ENCODE measurements at places on chromosomes 2 and 18.
A peak's percentile ranks its signal among the peaks of the same experiment; 100 is the strongest.

GRCh38 chr2:64625299-64626145 is 28.2 kb downstream of the SERTAD2 start:
- no peak for DNase-seq

DNA sequence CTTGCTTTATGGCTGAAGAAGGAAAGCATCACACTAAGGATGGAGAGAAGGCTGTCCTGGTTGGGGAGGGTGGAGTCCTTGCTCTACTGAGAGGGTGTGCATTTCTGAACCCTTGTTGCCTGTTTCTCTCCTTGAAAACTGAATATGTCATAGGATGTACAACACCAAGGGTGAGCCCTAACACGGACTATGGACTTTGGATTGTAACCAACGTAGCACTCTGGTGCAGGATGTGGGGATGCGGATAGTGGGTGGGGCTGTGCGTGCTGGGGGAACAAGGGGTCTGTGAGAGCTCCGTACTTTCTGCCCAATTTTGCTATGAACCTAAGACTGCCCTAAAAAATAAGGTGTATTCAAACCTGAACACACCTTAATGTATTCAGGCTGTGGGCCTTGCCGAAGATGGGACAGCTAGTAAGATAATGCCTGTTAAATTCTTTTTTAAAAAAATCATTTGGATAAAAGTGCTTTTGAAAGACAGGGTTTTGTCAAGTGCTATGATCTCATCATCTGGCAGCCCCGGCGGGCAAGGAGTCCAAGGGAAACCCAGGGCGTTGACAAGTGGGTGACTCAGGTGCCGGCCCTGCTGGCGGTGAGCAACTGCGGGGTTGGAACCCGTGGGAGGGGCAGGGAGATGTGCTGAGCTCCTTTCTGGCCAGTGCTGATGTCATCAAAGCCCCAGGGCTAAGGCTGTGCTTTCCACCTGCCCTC is 54.0 kb downstream of the GATA6 start:
- peak; percentile 2 for DNase-seq

DNA sequence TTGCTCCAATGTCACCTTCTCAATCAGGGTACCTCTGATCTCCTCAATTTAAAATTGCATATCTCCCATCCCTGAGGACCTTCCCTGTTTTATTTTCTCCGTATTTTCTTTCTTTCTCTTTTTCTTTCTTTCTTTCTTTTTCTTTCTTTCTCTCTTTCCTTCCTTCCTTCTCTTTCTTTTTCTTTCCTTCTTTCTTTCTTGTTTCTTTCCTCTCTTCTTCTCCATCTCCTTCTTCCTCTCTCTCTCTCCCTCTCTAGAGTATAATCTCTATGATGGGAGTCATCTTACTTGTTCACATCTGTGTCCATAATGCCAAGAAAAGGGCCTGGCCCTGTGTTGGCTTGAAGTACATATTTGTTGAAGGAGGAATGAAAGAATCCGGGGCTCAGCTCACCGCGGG is 21.3 kb upstream of the SIX2 start:
- DNase-seq: no peak

- no peak for DNase-seq
These were observed 2.9 kb upstream of the GTF3C3 start for GRCh38 chr2:196802401-196802800.

DNA sequence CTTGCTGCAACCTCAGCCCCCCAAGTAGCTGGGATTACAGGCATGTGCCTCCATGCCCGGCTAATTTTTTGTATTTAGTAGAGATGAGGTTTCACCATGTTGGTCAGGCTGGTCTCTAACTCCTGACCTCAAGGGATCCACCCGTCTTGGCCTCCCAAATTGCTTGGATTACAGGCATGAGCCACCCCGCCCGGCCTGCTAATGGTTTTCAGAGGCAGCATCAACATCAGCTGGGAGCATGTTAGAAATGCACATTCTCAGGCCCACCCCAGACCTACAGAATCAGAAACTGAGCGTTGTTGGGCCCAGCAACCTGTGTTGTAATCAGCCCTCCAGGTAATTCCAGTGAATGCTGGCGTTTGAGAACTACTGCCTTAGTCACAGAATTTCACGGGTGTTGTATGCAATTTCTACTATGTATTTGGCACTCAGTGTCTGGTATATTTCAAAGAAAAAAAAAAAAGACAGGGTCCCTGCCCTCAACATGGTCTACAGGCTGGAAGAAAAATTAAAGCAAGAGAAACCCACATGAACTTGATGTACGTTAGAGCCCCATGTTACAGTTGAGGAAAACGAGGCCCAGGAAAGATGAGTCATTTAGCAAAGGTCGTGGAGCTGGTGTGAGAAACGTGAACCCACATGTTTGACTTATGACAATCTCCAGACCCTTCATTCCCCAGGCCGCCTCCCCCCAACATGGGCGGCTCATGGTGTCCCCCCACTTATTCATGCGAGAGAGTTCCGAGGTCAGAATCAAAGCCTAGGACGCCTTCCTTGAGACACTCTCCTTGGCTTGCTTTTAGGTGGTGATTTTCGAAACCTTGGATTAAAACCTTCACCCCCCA is 35.3 kb downstream of the SH3BP4 start:
- DNase-seq: no peak

- no peak for DNase-seq
These were observed 47.1 kb downstream of the RPRD1A start for GRCh38 chr18:36020174-36020711.

- DNase-seq: peak; percentile 16
These were observed 50.1 kb downstream of the THUMPD2 start for GRCh38 chr2:39728941-39729351.

DNA sequence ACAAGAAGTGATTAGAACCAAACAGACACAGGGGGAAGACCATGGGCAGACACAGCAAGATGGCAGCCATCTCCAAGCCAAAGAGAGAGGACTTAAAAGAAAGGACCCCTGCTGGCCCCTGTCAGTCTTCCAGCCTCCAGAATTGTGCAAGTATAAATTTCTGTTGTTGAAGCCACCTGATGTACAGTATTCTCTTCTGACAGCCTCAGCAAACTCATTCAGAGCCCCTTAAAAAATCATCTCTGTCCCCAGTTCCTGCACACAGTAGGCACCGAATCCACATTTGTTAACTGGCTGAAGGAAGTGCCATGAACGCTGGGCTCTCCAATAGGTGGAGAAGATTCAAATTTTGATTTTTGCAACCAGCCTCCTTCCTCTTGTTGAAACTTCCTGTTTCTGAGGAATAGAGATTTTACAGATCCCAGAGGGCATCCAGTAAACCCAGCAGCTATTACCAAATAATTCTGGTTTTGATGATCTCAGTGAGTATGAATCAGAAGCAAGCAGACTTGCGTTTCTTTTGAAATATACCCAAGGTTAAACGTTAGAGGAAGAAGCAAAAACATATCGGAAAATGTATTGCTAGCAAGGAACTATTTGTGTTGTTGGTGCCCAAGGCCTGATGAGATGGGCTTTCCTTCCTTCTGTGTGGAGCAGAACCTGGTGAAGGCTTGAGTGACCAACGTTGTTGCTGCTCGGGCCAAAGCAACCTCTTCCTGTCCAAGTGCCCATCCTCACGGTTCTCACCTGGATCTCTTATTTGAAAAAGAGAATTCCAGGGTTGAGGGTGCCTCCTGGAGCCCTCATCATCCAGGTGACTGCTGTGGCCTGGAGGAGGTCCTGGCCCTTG is 47.7 kb upstream of the PLB1 start:
- no peak for DNase-seq

GRCh38 chr2:9519250-9519649 is 36.4 kb downstream of the ADAM17 start:
- DNase-seq: no peak

GRCh38 chr2:192286093-192286701 is 91.5 kb upstream of the TMEFF2 start:
- peak; percentile 35 for DNase-seq

GRCh38 chr2:53793261-53793660 is 6.4 kb downstream of the ERLEC1 start:
- no peak for DNase-seq

GRCh38 chr18:26422472-26423162 is 125.7 kb downstream of the KCTD1 start:
- DNase-seq: no peak

DNA sequence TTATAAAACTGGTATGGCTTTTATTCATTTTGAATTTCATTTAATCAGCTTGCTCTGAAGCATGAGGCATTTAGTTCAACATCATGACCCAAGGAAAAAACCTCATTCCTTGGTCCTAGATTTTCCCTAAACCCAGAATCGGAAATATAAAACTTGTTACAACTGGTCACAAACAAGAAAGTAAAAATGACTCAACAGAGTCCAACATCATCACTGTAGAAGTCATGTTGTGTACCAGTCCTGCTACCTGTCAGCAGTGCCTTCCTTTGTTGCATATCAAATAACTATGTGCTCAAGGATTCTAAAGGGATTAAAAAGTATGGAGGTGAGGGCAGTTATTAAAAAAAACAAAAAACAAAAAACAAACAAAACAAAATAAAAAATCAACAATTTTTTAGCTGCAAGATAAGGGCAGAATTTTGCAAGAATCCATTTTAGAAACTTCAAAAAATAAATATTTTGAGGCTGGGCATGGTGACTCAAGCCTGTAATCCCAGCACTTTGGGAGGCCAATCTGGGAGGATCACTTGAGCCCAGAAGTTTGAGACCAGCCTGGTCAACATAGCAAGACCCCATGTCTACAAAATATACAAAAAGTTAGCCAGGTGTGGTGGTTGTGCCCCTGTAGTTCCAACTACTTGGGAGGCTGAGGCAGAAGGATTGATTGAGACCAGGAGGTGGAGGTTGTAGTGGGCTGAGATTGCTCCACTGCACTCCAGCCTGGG is 18.4 kb downstream of the NCKAP1 start:
- no peak for DNase-seq

DNA sequence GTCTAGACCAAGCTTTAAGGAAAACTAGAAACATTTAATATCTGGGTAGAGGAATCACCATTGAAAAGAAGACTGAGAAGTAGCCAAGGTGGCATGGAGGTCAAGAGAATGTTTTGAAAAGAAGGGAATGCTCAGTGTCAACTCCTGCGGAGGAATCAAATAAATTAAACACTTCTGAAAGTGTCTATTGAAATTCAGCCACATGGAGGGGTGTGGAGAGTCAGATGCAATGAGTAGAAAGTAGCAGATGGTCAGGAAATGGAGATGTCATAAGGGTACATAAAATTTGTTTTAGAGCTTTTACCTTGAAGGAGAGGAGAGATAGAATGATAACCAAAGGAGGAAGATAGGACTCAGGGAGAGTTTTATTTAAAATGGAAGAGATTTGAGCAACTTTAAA is 35.1 kb downstream of the NLRC4 start:
- DNase-seq: no peak

DNA sequence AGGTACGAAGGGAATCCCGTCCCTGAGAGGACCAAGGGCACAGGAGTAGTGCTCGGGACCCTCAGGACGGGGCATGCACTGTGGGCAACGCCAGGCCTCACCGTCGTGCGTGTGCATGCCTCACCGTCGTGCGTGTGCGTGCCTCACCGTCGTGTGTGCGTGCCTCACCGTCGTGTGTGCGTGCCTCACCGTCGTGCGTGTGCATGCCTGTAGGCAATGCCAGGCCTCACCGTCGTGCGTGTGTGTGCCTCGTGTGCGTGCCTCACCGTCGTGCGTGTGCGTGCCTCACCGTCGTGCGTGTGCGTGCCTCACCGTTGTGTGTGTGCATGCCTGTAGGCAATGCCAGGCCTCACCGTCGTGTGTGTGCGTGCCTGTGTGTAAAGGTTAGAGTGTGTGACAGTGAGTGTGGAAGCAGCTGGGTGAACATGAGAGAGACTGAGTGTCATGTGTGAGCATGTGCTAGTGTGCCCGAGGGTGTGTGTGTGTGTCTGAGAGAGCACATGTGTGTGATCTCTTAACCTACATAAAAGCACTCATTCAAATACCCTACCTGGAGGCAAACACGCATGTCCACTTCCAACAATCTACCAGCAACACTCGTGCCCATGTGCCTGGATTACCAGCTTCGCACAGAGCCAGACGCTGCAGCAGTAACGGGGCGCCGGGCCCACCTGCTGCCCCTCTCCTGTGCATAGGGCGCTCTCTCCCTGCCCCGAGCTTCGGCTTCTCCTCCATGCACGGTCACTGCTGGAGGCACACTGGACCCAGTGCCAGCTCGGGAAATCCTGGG is 36.3 kb downstream of the ZNF516 start:
- DNase-seq: no peak

GRCh38 chr2:147331790-147332419 is 512.9 kb upstream of the ACVR2A start:
- DNase-seq: peak; percentile 36

DNA sequence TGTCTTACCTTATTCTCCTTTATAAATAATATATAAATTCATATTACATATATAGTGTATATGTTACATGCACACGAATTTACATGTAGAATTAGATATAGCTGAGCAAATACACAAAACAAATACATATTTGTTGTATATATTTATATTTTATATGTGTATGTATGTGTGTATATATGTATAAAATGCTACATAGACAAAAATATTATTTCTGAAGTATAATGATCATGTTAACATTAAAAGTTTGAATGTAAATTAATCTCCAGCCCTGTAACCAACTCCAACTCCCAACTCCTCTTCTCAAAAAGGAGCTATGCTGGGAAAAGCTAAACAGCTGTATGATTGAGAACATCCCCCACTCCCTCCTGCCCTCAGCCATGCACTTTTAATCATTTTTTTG is 42.7 kb upstream of the RND3 start:
- no peak for DNase-seq

- DNase-seq: no peak
These were observed 113.5 kb downstream of the RBMS1 start for GRCh38 chr2:160380000-160380570.

DNA sequence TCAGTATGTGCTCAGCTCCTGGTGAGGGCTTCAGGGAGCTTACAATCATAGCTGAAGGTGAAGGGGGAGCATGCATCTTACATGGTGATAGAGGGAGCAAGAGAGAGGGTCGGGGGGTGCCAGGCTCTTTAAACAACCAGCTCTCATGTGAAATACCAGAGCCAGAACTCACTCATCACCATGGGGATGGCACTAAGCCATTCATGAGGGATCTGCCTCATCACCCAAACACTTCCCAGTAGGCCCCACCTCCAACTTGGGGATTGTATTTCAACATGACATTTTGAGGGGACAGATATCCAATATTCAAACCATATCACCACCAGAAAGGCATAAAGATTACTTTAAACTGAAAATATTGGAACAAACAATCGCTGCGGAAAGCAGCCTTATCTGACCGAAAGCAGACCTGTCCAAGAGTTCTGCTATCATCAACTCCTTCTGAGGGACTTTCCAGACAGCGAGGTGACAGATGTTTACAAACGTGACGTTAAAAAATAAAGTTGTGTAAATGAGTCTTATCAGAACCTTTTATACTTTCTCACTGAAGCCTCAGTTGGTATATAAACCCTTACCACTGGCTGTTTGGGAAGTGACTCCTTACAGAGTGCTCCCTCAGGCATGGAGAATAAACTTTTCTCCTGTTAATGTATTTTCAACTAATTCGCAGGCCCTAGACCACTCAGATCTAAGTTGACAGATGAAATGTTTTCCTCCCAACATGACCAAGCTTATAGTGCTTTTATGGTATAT is 35.5 kb upstream of the PTH2R start:
- no peak for DNase-seq

DNA sequence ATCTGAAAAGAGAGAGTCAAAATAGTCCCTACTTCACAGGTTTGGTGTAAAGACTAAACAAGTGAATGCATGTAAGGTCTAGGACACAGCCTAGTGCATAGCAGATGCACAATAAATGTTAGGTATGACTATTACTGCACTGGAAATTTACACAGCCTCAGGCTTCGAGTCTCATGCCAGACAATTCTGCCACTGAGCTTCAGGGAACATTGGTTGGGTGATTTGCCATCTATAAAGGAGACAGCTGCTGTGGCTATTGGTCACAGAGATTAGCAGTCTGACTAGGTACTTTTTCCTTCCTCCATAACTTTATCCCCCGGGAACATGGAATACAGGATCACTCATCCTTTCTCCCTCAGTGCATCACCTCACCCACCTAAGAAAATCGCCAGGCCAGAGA is 89.2 kb downstream of the FAM124B start:
- DNase-seq: no peak

GRCh38 chr2:71240794-71241193 is 13.9 kb upstream of the PAIP2B start:
- no peak for DNase-seq
